B cell (primary cell): ENCODE measurements at places on chromosomes 7 and 10.

DNA sequence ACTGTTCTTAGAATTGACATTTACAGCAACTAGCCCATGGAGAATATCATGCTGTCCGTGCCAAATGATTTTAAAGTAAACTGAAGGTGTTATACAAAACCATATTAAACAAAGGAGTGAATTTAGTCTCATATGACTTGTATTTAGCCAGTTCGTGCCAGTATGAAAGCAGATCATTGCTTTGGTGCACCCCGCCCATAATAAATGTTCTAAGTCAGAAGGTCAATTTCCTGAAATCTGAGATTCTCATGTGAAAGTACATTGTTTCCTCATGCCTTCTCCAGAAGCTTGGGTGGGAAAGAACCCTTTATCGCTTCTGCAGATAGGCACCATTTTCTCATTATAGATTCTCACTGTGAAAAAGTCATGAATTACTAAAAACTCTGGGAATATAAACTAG is 106.4 kb downstream of the CAMK1D start:
- no peak for DNase-seq

GRCh38 chr10:17590969-17591645 is 26.1 kb downstream of the HACD1 start:
- DNase-seq, result no peak

DNA sequence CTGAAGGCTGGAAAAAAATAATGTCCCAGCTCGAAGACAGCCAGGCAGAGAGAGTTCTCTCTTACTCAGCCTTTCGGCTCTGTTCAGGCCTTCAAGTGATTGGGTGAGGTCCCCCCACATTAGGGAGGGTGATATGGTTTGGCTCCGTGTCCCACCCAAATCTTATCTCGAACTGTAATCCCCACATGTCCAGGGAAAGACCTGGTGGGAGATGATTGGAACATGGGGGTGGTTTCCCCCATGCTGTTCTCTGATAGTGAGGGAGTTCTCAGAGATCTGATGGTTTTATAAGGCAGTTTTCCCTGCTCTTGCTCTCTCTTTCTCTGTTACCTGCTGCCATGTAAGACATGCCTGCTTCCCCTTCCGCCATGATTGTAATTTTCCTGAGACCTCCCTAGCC is 36.6 kb upstream of the LEP start:
- DNase-seq, result no peak

DNA sequence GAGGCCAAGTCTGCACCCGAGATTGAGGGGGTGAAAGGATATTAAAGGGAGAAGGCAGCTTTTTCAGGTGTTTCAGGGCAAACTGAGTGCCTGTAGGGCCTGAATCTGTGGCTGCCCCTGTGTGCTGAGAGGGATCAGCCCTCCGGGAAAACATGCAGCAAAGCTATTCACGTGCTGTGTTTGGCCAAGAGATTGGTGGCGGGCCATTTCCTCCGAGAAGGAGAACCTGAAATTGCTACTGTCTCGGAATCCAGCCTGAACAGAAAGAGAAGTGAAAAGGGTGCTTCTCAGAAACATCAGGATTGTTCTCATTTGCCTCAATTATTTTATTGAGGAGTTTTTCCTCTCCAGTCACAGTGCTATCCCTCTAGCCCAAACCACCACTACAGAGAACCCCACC is 16.0 kb downstream of the GIMAP5 start:
- DNase-seq, result no peak

GRCh38 chr7:119630406-119630969 is 642.5 kb upstream of the KCND2 start:
- DNase-seq, result no peak

- DNase-seq, result no peak
Measured at GRCh38 chr7:107394831-107395230, 75.0 kb upstream of the GPR22 start.
